WTC11 (cell line): ENCODE measurements at places on chromosomes 3 and 15.
A peak's percentile ranks its signal among the peaks of the same experiment; 100 is the strongest.

DNA sequence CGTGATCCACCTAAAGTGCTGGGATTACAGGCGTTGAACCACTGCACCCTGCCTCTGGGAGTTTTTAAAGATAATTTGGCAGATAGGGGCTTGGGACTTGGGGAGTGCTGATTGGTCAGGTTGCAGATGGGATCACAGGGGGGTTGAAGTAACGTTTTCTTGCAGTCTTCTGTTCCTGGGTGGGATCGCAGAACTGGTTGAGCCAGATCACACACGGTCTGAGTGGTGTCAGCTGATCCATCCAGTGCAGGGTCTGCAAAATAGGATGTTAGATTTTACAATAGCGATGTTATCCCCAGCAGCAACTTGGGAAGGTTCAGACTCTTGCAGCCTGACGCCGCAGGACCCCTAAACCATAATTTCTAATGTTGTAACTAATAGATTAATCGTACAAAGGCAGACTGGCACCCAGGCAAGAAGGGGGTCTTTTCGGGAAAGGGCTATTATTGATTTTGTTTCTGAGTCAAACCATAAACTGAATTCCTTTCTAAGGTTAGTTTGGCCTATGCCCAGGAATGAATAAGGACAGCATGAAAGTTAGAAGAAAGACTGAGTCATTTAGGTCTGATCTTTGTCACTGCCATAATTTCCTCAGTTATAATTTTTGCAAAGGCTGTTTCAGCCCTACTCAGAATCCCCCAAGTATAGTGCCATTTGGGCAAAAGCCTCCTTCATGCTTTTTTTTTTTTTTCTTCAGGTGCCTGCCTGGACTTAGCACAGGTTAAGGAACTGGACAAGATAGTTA, 1.5 kb upstream of the CA12 start:
- H3K27ac ChIP-seq, result no peak overlapping the region
- H3K4me1 ChIP-seq, result peaks cover 37% of the 10 kb centered on the region
- DNase-seq, result no peak

DNA sequence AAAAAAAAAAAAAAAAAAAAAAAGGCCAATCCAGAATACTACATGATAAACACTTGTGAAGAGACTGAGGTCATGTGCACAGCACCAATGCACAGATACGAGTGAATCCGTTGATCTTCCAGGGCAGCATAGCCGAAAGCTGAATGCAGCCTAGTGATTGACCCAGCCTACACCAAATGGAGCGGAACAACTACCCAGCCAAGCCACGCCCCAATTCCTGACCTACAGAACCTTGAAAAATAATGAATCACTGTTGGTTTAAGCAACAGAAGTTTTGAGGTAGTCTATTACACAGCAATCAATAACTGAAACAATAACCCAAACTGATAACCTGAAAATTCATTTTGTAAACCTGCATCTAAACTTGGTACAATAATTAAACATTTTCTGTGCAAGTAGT, 361.0 kb downstream of the FHIT start:
- no peak overlapping the region for H3K4me3 ChIP-seq
- H3K27me3 ChIP-seq, result no peaks in the 10 kb centered on the region
- H3K27ac ChIP-seq, result no peak overlapping the region
- peaks cover 42% of the 10 kb centered on the region for H3K4me1 ChIP-seq
- no peaks in the 10 kb centered on the region for H3K36me3 ChIP-seq
- no peak for DNase-seq

DNA sequence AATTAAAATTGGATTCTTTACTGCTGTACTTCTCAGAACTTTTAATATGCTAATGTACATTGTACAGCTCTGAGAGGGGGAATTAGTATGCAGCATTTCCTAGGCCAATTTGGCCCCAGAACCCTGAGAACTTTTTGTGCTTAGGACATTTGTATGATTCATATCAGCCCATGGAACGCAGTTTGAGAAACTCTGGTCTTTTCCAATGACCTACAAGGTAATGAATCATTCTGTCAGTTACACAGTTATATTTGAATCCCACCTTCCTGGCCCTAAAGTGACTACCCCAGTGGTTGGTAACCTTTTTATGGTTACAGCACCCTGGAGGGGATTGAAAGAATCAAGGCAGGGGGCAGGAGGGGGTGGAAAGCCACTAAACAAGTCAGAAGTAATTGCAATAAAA, 25.6 kb upstream of the KBTBD12 start:
- no peak overlapping the region for H3K27ac ChIP-seq
- no peak overlapping the region for H3K4me3 ChIP-seq
- H3K27me3 ChIP-seq, result no peaks in the 10 kb centered on the region; the same call in 1 of the 2 replicates
- H3K36me3 ChIP-seq, result peaks cover 12% of the 10 kb centered on the region
- DNase-seq, result no peak
- H3K4me1 ChIP-seq, result peaks cover 10% of the 10 kb centered on the region; the same call in 1 of the 2 replicates

DNA sequence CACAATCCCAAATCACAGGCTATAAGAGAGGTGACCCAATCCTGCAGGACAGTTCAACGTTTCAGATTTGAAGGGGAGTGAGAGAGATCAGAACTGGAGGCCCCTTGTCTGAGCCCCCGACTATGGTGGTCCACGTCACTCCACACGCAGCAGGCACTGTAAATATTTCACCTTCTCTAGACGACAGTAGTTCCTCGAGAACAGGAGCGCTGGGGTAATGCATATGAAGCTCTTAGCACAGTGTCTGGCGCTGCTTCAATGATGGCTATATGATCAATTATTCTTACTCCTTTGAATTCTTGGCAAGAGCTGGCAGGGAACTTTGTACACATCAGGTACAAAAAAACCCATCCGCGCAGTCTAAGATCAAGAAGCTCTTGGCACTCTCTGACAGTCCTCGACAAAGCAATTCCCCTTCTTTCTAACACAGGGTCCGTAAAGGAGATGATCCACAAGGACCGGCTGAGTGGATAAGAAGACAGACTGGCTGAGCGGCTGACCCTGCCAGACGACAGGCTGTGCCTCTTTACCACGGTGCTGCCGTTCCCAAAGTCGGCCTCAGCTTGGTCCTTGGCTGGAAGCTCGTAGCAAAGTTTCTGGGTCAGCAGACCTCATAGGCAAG, 522 bp upstream of the NRROS start:
- H3K27ac ChIP-seq, result no peak overlapping the region
- DNase-seq, result no peak
- peak overlapping the region; percentile 62 for H3K4me3 ChIP-seq
- H3K36me3 ChIP-seq, result no peaks in the 10 kb centered on the region
- H3K27me3 ChIP-seq, result peaks cover 23% of the 10 kb centered on the region

- peaks cover 6% of the 10 kb centered on the region for H3K4me1 ChIP-seq
- H3K27ac ChIP-seq, result no peak overlapping the region
- no peaks in the 10 kb centered on the region for H3K36me3 ChIP-seq
- no peaks in the 10 kb centered on the region for H3K27me3 ChIP-seq
Observed at GRCh38 chr3:55160241-55160983, 232.6 kb upstream of the LRTM1 start.

DNA sequence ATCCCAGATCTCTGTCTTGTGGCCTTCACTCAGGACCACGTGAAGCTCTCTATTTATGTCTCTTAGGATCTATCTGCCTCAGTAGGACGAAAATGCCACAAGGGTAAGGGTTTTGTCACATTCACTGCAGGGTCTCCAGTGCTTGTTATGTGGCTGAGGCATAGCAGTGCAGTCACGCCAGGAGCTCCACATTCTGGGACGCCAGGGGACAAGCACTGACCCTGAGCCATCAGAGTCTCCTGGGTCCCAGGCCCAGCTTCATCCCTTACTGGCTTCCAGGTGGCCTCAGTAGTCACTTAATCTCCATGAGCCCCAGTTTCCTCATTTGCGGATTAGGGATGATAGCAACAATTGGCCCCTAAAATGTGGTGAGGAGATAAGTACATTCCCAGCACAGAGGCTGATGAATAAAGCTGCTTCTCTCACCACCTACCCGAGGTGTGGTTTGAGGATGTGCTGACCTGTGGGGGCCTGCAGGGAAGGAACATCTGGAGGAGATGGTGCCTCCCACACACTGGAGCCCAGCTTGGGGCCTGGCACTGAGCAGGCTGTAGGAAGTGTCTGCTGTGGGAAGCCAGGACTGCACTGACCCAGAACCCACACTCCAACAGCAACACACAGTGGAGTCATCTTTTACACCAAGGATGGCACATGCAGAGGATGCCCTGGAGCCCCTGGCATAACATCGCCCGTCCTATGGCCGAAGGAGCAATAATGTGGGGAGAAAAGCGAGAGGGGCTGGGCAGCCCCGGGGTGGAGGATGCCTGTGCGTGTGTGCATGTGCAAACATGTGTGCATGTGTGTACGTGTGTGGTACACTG, 93.2 kb upstream of the IQSEC1 start:
- DNase-seq, result no peak
- peaks cover 23% of the 10 kb centered on the region for H3K36me3 ChIP-seq
- peak overlapping the region; percentile 18 for H3K27ac ChIP-seq
- no peak overlapping the region for H3K4me3 ChIP-seq
- peaks cover 43% of the 10 kb centered on the region for H3K4me1 ChIP-seq

- H3K27me3 ChIP-seq, result no peaks in the 10 kb centered on the region
- DNase-seq, result no peak
- no peak overlapping the region for H3K27ac ChIP-seq
- peaks cover 54% of the 10 kb centered on the region for H3K4me1 ChIP-seq
- no peak overlapping the region for H3K4me3 ChIP-seq
Observed at GRCh38 chr3:171374661-171375285, 85.4 kb downstream of the TNIK start.

GRCh38 chr3:58251631-58252035, 14.0 kb downstream of the ABHD6 start:
- H3K27ac ChIP-seq, result no peak overlapping the region
- H3K4me1 ChIP-seq, result peaks cover 6% of the 10 kb centered on the region
- no peaks in the 10 kb centered on the region for H3K27me3 ChIP-seq
- no peak overlapping the region for H3K4me3 ChIP-seq

GRCh38 chr3:126512026-126512425, 5.5 kb downstream of the UROC1 start:
- no peak for DNase-seq
- no peak overlapping the region for H3K4me3 ChIP-seq
- no peaks in the 10 kb centered on the region for H3K4me1 ChIP-seq

GRCh38 chr3:67558426-67558825, 96.0 kb downstream of the SUCLG2 start:
- DNase-seq, result no peak
- H3K4me1 ChIP-seq, result peaks cover 9% of the 10 kb centered on the region
- H3K27ac ChIP-seq, result no peak overlapping the region
- H3K4me3 ChIP-seq, result no peak overlapping the region

- H3K36me3 ChIP-seq, result peaks cover 79% of the 10 kb centered on the region
- no peak for DNase-seq
- H3K27ac ChIP-seq, result no peak overlapping the region
- no peaks in the 10 kb centered on the region for H3K4me1 ChIP-seq
- no peaks in the 10 kb centered on the region for H3K27me3 ChIP-seq
- H3K4me3 ChIP-seq, result no peak overlapping the region
Observed at GRCh38 chr15:101286471-101287114, 8.5 kb downstream of the SNRPA1 start.

- peaks cover 49% of the 10 kb centered on the region for H3K27me3 ChIP-seq
- no peaks in the 10 kb centered on the region for H3K36me3 ChIP-seq
- H3K27ac ChIP-seq, result no peak overlapping the region
- H3K4me1 ChIP-seq, result peaks cover 11% of the 10 kb centered on the region
- no peak overlapping the region for H3K4me3 ChIP-seq
- no peak for DNase-seq
Observed at GRCh38 chr15:55740359-55740878, 2.5 kb downstream of the PRTG start.

- H3K27ac ChIP-seq, result no peak overlapping the region
- no peak for DNase-seq
Observed at GRCh38 chr3:30241721-30242120, 364.7 kb upstream of the TGFBR2 start.

DNA sequence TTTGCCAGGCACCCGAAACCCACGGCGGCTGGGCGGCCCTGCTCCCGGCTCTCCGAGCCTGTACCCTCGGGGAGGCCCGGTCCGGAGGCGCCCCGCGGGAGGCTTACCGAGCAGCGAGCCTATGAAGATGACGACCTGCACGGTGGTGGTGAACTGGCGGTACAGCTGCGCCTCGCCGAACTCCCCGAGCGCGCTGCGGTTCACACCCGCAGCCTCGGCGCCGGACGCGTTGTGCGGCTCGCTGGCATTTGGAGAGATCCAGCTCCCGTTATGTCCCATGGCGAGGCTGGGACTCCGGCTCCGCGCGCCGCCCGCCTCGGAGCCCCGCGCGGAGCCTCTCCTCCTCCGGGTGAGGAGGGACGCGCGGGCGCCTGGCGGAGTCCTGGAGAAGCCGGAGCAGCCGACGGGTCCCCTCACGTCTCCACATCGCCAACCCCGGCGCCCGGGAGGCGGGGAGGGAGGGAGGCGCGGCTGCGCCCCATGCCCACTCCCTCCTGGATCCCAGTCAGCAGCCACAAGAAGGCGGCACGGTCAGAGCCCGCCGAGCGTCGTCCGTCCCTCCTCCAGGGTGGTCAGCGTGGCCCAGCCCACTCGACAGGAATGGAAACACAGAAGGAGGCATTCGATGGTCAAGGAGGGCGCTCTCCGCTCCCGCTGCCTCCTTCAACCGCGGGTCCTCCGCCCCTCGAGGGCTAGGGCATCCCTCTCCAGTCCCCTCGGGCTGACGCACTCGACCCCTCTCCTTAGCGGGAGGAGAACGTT, at the start of gene GPR176:
Gene GPR176 (minus strand): TSS at position 519 of the 762 bp plus-strand sequence. CDS start 240 bp downstream, at position 279.
- H3K36me3 ChIP-seq, result peaks cover 31% of the 10 kb centered on the region
- peak within 1 kb of the TSS; percentile 23 for H3K27ac ChIP-seq
- H3K27me3 ChIP-seq, result no peaks in the 10 kb centered on the region
- H3K4me3 ChIP-seq, result peak within 1 kb of the TSS; percentile 85

DNA sequence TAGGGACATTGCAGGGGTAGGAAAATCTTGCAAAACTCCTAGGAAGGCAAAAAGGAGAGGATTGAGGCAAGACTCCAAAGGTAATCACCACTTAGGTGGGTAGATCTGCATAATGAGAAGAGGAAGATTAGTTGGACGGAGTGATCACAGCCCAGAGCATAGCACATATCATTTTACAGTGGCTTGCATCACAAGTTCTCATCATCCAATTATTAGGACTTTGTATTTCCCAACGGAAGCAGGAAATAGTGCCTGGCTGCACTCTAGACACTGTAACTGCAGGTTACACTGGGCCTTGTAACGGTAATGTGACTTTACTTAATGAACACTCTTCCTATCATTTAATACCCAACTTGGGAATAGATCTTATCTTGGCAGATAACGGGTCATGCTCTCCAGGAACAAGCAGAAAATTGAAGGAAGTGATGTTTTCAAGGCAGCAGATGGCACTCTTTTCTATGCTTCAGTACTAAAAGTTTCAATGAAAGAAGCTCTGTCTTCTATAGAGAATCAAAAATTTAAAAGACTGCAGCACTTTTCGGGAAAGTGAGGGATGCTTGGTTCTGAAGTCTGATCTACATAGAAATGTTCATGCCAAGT, 101.9 kb upstream of the KCNMB2 start:
- no peak overlapping the region for H3K27ac ChIP-seq
- no peaks in the 10 kb centered on the region for H3K27me3 ChIP-seq

DNA sequence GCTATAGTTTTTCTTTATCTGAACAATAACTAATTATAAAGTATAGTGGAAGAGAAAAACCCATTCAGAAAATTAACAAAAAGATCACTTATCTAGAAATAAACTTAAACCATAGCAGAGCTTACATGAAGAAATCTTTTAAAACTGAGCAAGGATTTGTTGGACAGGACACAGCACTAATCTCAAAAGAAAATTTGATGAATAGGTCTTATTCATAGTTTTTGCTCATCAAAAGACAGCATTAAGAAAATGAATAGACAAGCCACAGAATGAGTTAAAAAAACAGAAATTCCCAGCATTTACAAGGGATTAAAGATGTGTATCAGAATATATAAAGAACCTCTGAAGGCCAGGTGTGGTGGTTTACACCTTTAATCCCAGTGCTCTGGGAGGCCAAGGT, 29.5 kb downstream of the PIK3CA start:
- H3K27me3 ChIP-seq, result no peaks in the 10 kb centered on the region
- DNase-seq, result no peak
- H3K36me3 ChIP-seq, result no peaks in the 10 kb centered on the region
- H3K4me1 ChIP-seq, result peaks cover 31% of the 10 kb centered on the region
- no peak overlapping the region for H3K4me3 ChIP-seq

- H3K27me3 ChIP-seq, result no peaks in the 10 kb centered on the region
- H3K4me3 ChIP-seq, result no peak overlapping the region
- H3K36me3 ChIP-seq, result no peaks in the 10 kb centered on the region
Observed at GRCh38 chr3:108125550-108126071, 34.8 kb upstream of the CD47 start.
